Activated gamma-delta T cell treated with anti-CD3 and anti-CD28 coated beads, Interleukin-2, amount 50 U/mL, for 16 hours (primary cell): ENCODE measurements at places on chromosomes 11 and 22.
A peak's percentile ranks its signal among the peaks of the same experiment; 100 is the strongest.

DNA sequence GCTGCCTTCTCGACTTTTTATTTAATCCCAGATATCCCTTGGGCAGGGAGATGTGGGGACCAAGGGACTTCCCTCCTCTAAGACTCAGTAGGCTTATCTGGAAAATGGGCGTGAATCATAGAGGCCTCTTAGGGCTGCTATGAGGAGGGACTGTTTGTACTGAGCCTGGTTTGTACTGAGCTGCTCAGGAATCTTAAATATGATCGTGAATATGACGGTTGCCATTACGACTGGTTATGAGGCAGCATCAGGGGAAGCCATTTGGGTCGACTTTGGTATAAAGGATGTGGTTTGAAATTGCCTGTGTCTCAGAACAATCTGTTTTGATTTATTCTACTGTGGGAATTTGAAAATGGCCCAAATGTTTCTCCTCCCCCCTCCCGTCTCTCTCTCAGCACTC lies 20.6 kb downstream of the TSPAN18 start:
- DNase-seq: no peak

- no peak for DNase-seq
These were observed 1120.7 kb downstream of the LRRC4C start for GRCh38 chr11:40338739-40339138.

DNA sequence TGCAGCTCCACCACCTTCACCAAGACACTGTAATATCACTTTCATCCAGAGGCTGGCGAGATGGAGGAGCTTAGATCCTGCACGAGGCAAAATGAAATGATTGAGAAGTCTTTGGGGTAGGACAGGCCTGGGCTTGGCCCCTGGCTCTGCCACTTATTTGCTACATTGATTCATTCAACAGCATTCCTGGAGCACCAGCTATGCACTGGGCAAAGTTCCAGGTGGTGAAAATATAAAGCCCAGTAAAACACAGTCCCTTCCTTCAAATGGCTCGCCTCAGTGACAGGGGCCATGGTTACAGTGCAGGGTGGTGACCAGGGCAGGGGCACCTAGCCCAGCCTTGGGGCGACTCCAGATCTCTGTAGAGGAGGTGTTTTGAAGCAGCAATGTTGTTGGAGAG lies 19.7 kb downstream of the ALX4 start:
- DNase-seq: no peak

- DNase-seq: no peak
These were observed 52.9 kb upstream of the FBXO3 start for GRCh38 chr11:33827206-33827605.

GRCh38 chr11:129331217-129331616 lies 44.4 kb upstream of the BARX2 start:
- DNase-seq: no peak

GRCh38 chr11:71461696-71462095 lies 8.7 kb downstream of the NADSYN1 start:
- no peak for DNase-seq

DNA sequence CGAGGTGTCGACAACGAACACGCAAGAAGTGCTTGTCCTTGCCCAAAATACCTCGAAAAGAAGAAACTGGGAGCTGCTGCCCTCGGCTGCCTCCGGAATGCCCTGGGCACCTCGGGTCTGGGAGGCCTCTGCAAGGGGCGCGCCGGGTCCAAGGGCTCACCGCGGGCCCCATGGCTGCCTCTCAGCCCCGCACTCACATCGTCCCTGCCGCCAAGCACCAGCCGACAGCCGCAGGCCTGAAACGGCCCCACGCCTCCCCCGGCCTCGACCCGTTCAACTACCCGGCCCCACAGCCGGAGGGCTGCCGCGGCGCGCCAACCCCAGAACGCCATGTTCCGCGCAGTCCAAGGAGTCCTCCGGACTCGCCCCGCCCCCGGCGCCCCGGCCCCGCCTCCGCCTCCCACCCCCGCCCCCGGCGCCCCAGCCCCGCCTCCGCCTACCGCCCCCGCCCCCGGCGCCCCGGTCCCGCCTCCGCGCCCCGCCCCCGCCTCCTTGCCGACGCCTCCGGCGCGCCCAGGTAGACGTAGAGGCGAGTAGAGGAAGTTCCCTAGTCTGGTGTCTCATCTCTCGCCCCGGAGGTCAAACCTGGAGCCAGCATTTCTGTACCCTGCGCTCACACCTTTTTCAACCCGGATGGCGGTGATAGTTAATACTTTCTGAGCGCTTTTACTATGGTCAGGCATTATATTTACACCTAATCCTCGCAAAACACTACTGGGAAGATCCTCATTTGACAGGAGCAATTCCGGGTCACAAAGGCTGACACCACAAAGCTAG lies at the start of gene SIRT3:
Gene SIRT3 (minus strand): TSS at position 346 of the 777 bp plus-strand sequence. CDS start 14 bp downstream, at position 332.
- peak; percentile 68 for DNase-seq

DNA sequence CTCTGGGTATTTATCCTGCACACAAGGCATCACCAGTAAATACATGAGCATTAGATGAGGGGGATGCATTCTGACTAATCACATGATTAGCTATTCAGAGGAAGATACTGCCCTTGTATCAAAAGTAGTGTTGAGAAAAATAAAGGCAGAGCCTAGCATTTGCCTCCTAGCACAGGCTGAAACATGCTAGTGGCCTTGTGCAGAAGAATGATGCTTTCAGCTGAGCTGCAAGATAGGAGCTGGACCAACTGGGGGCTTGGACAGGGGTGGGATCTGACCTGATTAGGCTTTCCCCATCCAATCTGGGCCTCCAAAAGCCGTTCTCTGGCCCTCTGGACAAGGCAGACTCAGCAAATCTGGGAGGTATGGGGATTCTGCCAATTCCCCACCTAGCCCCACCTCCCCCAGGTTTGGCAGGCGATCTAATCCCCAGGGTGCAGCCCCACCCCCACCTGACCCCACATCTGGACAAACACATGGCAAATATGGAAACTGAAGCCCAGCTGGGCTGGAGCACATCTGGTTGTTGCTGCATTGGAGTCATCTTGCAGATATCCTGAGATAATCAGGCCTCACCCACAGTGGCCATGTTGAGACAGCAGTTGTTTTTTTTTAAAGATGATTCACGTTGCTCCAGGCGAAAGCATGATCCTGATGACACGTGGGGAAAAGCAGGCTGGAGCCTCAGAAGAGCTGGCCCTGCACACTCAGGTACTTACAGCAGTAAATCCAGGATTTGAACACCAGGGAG lies 4.4 kb upstream of the MISFA start:
- no peak for DNase-seq

DNA sequence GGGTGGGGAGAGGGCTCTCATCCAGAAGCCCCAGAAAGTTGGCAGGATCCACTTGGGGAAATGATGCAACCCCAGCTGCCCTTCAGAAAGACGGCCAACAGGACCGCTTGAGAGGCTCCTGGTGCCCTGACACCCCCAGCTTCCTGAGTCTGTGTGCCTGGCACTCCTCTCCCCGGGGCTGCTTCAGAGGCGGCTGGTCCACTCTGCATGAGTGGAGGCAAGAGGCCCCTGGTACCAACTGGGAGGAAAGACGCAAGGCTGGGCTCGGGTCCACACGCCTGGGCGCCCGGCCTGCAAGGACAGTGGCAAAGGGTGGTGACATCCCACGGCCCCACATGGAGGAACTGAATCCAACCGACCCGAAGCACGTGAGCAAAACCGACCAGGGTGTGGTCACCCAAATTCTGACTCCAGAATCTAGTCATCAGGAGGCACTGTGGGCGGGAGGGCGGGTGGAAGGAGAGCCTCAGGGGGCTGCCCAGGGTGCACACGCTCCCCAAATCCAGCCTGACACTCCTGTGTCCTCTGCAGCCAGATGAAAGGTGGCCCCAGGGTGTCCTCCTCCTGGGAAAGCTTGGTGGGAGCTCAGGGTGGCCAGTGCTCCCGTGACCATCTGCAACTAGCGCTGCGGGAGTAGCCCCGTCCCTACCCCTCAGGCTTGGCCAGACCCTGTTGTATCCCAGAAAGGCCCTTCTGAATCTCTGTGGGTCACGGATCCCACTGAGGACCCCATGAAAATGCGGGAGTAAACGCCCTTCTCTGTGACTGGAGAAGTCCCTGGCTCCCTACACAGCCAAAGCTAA lies 3.7 kb downstream of the RNH1 start:
- DNase-seq: no peak

- no peak for DNase-seq
These were observed 112.0 kb upstream of the TBCEL start for GRCh38 chr11:120911943-120912342.

DNA sequence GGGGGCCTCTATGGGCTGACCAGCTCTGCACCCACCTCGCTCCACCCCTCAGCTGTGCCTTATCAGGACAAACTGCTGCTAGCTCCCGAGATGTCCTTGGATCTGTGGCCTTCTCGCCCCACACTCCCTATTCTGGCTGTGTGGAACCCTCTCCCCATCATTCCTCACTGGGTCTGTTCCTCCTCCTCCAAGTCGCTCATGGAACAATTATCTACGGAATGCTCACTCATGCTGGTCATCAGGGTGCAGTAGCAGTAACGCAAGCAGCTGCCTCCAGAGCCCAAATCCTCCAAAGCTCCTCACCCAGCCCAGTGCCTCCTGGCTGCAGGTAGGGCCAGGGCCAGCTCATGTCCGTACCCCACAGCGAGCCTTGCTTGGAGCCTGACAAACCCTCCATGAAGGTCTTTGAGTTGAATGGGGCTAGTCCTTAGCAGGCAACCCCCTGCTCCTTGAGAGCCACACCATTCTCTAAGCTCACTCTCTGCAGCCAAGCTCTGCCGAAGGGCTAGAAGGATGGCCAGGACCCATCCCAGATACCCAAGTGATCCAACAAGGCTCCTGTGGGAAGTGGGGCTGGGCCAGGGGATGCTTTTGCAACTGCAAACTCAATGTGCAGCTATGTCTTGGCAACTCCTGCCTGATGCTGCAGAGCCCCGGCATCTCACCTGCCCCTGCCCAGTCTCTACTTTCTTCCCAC lies 977.8 kb downstream of the TBC1D22A start:
- no peak for DNase-seq
